Activated CD4-positive, alpha-beta T cell treated with anti-CD3 and anti-CD28 coated beads for 4 hours (primary cell): ENCODE measurements at places on chromosomes 12 and 14.

DNA sequence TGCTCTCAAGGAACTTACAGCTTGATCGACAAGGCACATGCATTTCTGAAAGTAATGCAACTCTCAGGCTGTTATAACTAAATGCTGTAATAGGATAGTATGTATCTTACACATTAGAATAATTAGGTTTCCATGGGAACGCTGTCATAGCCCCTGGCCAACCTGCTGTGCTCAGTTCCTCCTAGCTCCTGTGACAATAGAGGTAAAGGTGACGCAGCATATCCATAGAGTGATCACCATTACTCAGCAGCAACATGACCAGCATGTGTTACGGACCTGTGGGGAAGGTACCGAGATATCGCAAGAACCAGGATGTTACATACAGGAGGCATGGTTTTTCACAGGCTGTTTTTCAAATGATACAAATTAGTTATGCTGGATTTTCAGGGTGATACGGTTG is 150.7 kb downstream of the CAND1 start:
- DNase-seq = no peak

GRCh38 chr12:131959116-131959515 is 9.4 kb downstream of the EP400 start:
- DNase-seq = no peak

- DNase-seq = no peak
Observed at GRCh38 chr12:3416670-3417069, 74.3 kb upstream of the PRMT8 start.

DNA sequence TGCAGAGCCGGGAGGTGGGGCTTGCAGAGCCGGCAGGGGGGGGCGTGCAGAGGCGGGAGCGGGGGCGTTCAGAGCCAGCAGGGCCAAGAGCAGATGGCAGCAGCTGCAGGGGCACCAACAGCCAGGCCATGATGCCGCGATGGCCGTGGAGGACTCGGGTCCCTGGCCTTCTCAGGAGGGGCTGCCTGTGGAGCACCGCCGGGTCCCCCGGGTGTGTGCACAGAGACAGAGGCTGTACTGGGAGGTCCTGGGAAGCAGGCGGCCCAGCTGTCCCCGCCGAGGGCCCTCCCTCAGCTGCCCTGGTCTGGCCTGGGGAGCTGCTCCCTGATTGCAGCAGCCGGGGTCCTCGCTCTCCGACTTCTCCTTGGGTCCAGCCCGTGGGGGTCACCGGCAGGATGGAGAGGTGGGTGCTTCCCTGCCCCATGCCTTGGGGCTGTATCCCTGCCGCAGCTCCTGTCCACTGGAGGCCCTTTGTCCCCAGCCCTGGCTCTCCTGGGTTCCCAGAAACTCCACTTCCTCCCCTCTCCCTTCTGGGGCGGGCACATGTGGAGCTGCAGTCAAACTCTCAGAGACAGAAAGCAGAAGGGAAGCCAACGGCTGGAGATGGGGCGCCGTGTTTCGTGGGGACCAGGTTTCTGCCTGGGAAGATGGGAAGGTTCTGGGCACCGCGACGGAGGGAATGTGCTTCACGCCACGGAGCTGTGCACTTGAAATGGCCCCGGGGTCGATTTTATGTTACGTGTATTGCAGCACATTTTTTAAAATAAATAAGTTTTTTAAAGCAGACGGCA is 75.8 kb upstream of the GALNT9 start:
- no peak for DNase-seq

DNA sequence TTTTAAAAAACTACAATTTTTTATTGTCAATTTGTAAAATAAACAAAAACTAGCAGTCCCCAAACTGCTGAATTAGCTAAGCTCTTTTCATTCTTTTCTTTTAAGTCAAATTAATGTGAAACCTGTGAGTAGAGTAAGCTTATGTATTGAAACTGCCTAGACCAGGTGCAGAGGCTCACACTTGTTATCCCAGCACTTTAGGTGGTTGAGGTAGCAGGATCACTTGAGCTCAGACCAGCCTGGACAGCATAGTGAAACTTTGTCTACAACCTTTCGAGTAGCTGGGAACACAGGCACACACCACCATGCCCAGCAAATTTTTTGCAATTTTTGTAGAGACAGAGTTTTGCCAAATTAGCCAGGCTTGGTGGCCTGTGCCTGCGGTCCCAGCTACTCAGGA is 26.4 kb downstream of the SCFD1 start:
- DNase-seq = no peak

DNA sequence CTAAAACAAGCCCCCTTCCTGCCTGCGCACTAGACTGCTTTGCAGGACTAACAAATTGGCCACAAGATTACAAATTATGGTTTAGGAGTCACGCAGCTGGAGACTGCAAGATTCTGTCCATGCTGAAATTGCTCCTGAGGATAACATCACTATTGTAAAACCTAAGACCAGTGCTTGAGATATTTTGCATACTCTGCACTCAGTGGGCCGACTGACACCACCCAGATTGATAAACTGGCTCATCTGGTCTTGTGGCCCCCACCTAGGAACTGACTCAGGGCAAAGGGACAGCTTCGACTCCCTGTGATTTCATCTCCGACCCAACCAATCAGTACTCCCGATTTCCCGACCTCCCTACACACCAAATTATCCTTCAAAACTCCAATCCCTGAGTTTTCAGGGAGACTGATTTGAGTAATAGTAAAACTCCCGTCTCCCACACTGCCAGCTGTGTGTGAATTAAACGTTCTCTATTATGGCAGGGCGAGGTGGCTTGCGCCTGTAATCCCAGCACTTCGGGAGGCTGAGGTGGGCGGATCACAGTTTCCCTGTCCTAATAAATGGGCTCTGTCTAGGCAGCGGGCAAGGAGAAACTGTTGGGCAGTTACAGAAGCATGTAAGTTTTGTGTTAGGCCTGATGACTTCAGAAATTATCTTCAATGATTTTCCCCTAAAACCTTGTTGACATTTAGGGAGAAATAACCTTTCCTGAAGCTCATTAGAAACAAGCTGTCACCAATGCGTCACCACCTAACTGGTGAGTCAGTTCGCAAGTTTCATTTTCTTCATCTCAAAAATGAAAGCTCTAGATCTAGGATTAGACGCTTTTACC is 5.3 kb upstream of the UBC start:
- DNase-seq = peak; percentile 58

GRCh38 chr12:8446642-8447547 is 8.9 kb upstream of the CLEC6A start:
- no peak for DNase-seq

DNA sequence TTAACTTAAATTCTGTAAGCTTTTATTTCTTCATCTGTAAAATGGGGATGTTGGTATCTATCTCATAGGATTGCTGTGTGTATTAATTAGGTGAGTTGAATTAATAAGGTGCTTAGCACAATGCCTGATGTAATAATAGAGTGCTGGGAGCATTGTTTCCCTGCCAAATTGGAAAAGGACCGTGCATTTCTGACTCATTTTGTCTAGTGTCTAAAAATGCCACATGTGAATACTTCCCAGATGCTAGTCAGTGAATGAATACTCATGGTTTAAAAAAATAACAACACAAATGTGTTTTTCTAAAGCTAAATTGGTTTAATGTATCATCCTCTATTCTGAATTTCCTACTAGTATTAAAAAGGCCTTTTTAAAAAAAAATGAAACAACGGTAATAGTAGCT is 45.4 kb upstream of the NEDD1 start:
- no peak for DNase-seq

- no peak for DNase-seq
Observed at GRCh38 chr12:122309564-122310121, 43.3 kb upstream of the VPS33A start.

- DNase-seq = no peak
Observed at GRCh38 chr12:3140284-3140683, 63.1 kb downstream of the TSPAN9 start.

DNA sequence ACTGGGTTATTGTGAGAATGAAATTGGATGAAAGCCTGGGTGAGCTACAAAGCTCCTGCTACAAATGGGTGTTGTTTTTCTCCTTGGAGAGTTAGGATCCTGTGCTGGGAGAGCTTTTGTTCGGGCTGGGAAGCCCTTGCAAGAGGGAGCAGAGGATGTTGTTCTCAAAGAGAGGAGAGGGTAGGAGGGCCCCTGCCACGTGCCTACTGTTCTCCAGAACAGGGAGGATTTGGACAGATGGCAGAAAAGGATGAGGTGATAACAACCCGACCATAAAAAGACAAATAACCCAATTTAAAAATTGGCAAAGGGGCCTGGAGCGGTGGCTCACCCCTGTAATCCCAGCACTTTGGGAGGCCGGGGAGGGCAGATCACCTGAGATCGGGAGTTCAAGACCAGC is 68.8 kb downstream of the GALNT16 start:
- DNase-seq = no peak

- DNase-seq = no peak
Observed at GRCh38 chr14:91372671-91373495, 44.7 kb downstream of the CCDC88C start.

DNA sequence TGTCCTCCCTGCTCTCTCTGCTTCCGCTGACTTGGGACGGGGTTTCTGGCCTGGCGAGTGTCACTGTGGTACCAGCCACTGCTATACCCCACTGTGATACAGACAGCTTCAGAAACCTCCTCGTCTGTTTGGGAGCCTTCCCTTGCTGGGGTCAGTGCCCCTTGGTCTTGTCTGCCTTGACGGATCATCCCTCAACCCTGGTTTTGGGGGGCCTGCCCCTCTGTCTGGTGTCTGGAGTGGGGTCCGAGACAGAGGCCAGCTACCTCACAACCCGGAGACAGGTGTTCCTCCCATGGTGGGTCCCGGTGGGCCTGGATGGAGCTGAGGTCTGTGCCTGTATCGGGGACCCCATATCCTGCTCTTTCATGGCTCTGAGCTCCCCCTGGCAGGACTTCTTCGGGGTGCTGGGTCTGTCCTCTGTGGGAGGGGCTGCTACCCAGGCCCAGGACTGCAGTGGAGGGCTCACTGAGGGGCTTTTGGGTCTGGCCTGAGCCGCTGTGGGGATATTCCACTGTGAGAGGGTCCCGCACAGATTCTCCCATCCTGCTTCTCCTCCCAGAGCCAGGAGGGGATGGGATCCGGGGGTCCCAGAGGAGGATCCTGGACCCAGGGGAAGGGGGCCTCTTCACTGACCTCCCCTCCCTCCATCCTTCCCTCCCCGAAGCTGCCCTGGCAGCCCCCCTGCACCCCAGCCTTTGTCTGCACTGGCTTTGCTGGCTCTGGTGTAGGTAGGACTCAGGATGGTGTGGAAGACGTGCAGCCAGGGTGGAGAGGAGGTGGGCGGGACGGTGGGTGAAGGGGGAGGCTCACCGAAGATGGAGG is 365.5 kb downstream of the TMEM121 start:
- DNase-seq = no peak

- DNase-seq = no peak
Observed at GRCh38 chr12:109098183-109098604, 797 bp downstream of the UNG start.

DNA sequence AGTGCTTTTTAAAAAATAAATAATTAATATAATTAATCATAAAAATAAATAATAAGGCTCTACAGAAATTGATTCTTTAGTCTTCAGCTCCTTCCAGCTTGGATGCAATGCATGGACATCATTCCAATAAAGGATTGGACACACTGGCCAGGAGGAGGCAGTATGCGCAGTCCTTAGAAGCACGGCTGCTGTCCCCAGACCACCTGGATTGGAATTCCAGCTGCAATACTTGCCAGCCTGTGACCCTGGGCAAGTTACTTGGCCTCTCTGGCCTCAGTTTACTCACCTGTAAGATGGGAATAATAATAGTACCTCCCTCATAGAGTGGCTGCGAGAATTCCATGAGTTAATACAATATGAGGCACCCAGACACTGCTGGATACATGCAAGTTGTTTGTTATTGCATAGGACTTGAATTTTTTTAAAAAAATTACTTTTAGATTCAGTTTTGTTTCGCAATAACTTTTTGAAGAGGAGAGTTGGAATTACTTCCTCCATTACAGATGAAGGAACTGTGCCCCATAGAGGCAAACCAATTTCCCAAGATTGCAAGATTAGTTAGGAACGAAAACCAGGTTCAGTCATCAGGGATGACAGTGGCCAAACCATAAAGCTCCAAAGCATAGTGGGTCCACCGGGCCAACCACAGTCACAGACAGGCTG is 12.2 kb downstream of the RPH3A start:
- no peak for DNase-seq

GRCh38 chr14:101980700-101981099 is 16.3 kb downstream of the DYNC1H1 start:
- no peak for DNase-seq

DNA sequence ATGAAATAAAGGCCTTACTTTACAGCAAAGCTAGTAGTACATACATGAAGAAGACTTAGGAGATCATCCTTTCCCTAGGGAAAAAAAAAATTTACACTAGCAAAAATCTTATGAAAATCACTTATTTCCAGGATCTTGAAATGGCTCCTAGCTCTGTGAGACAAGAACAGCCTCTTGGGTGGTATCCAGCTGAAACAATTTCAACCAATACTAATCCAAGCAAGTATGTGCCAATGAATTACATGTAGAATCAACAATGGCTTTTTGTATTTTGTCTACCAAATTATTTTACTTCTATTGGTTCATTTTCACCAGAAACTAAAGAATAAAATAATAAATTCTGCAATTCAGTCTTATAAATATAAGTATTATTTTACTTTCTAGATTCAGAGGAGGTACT is 2.7 kb upstream of the SLCO1A2 start:
- no peak for DNase-seq

DNA sequence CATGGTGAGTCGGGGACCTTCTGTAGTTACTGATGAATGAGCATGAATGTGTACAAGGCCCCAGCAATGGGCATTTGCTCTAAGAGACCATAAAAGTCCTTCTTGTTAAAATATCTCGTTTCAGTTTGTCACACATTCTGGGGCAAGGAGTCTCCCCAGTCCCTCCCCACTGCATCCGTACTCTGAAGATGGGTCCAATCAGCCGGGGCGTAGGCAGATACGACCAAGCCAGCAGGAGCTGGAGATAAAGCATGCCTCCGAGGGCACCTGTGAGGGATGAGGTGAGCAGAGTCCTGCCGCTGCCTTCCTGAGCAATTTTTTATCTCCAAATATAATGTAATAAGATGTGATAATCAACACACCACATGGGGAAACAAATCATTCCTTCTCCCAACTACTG is 528.5 kb downstream of the BCL11B start:
- no peak for DNase-seq

GRCh38 chr12:126843915-126844669 is 1422.9 kb upstream of the TMEM132C start:
- DNase-seq = no peak

DNA sequence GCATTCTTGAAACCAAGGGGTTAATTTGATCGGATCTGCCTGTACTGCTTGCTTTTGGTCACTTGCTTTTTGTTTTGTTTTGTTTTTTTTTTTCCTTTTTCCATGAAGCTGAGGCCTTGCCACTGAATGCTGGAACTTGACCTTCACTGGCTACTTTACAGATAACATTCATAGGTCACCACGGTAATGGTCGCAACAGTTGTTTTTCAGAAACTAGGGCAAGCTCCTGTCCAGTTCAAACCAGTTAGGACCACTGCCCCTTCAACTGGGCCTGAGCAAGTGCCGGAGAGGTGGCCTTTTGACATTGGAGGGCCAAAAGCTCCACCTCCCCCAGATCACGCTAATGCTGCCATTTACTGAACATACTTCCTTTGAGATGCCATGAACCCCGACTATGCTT is 147.6 kb downstream of the FOXN3 start:
- DNase-seq = no peak

DNA sequence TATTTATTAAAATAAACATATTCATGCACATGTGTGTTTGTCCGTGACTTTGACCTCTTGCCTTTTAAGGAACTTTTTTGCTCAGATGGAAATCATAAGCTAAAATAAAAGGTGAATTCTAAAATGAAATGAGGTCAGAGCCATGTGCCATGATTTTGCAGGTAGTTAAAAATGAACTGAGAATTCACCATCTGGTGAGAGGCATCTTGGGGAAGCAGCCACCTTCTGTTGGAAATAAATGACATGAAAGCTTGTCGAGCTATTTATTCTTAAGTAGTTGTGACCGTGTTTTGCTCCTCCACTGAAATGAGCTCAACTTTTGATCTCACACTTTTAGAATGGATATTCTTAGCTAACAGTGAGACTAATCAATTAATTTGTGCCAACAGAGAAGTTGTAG is 56.8 kb upstream of the CNOT2 start:
- DNase-seq = no peak
